Stimulated activated CD8-positive, alpha-beta memory T cell treated with anti-CD3 and anti-CD28 coated beads, Interleukin-15, amount 100 ng/mL, for 24 hours (primary cell): ENCODE measurements at places on chromosomes 11 and 22.

GRCh38 chr11:116376547-116376946 is 396.2 kb downstream of the BUD13 start:
- DNase-seq = no peak

DNA sequence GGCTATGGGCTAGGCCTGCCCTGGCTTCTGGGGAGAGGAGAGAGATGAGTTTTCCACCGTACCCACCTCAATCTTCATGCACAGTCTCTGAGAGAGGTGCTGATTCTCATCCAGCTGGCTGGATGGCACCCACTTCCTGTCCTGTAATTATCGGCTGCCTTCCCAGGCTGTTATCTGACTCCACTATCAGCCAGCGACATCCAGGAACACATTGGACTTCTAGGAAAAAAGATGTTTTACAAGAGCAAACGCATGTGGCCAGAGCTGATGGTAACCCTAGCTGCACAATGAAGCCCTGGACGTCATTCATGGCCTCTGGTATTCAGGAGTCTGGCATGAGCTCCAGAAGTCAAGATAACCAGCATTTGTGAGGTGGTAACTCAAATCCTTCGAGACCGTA is 137.4 kb downstream of the EHF start:
- no peak for DNase-seq

GRCh38 chr11:119107538-119108145 is 498 bp downstream of the C2CD2L start:
- DNase-seq = no peak

- DNase-seq = no peak
Measured at GRCh38 chr11:13227676-13228255, 49.8 kb upstream of the BMAL1 start.

- no peak for DNase-seq
Measured at GRCh38 chr11:99154277-99154676, 133.5 kb downstream of the CNTN5 start.

- no peak for DNase-seq
Measured at GRCh38 chr11:108551651-108552462, 41.7 kb downstream of the EXPH5 start.

GRCh38 chr11:115912484-115912945 is 408.3 kb upstream of the CADM1 start:
- no peak for DNase-seq

GRCh38 chr11:85815186-85815931 is 4.4 kb upstream of the SYTL2 start:
- no peak for DNase-seq
